ENCODE measurements at places on chromosomes 5 and 9.

DNA sequence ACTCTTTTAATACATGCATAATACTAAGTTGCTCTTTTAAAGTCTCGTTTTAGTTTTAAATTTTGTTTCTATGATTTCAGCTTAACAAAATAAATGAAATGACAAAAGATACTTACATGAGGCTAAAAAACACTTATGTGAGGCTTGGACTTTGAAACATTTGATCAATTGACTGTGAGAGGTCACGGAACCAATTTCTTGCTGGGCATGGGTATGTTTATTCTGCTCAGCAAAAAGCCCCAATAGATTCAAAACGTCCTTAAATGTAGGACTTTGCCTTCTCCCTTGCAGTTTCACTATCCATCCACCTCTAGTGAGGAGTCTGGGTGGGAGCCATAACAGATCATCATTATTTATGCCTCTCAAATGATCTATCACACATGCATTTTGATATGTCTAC lies 191.9 kb downstream of the ZSWIM6 start:
- no peak for DNase-seq

- peak; percentile 32 for DNase-seq
These were observed 140.9 kb downstream of the AOPEP start for GRCh38 chr9:94867281-94867841.

DNA sequence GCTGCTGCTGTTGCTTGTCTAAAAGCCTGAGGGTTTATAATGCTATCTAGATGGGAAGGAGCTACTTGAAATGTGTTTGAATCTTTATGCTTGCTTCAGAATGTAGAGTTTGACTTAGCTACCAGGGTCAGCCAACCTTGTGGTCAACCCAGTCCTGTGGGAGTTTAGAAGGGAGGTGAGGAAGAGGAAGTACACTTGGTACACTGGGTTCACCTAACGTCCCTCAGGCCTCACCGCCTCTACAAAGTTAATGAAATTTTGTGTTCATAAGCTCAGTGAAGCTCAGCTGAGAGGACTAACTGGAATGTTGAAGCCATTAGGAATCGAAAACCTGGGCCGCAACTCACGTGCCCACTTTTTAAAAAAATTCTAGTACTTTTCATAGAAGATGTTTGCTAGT lies 10.7 kb downstream of the IQGAP2 start:
- no peak for DNase-seq

- DNase-seq, result no peak
These were observed 58.4 kb downstream of the ARHGEF37 start for GRCh38 chr5:149639737-149640136.

DNA sequence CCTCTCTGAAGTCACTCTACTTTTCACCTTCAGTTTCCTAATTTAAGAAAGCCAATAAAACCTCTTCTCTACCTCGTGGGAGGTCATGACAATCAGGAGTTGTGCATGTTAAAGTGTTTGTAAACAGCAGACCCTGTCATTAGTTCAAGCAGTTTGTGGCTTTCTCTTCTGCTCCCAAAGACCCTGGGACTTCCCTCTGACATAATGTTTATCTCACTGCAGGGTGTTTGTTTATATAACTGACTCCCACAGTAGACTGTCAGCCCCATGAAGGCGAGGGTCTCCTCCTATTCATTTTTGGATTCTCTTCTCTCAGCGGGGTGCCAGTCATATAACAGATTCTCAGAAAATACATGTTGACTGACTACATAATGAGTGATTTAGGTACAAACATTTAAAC lies 360.0 kb upstream of the ZNF462 start:
- no peak for DNase-seq

- DNase-seq, result peak; percentile 80
These were observed at the start of gene CCNJL for GRCh38 chr5:160312134-160312959. TSS of gene CCNJL (minus strand) at chr5:160312564. CDS start at chr5:160311923, 641 bp downstream.

All from brain (organoid and tissue), 16 donors.